ENCODE measurements at places on chromosomes 1 and 21.

DNA sequence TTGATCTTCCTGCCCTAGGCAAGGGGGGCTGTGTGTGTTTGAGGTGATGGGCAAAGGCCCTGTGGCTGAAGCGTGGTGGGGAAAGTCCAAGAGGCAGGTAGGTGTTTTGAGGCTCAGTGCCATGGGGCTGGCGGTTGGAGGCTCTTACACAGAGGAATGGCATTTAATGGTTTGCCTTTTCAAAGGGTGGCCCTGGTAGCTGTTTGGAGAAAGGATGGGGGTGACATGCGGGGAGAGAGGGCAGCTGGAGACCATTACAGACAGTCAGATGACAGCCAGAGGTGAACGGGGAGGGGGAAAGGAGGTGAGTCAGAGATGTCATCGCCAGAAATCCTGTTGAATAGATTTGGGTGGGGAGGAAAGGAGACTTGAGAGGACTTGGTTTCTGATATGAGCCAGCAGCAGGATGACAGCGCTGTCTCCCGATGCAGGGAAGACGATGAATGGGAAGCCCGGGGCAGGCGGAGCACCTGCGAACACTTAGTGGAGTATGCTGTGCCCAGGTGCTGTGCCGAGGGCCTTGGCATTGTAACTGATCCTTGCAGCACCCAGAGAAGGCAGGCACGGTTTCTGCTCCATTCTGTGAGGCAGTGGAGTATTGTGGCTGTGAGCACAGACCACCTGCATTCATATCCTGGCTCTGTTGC lies 56.3 kb downstream of the MAN1C1 start:
- DNase-seq = no peak

- DNase-seq = no peak
These were observed 5.7 kb downstream of the TNNT2 start for GRCh38 chr1:201371792-201372191.

- DNase-seq = no peak
These were observed 455.1 kb downstream of the SMYD3 start for GRCh38 chr1:246051909-246052518.

GRCh38 chr21:18614303-18614702 lies 210.7 kb upstream of the TMPRSS15 start:
- no peak for DNase-seq

DNA sequence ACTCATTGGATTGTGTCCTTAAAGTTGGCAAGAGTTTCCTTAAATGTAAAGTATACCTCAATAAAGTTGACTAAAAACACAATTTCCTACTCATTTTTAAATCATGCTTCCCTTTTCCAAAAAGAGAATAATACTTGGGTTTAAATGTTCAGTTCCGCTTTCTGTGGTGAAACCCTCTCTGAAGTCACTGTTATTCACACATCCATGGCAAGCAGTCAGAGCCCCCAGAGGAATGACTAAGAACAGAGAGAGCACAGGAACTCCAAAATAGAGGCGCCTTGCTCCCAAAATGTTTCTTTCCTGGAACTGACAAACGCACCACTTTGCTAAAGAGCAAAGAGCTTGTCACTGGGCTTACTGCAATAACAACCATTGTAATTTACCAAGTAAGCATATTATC lies 142.5 kb downstream of the TIAM1 start:
- no peak for DNase-seq

GRCh38 chr1:197844651-197845050 lies 57.8 kb upstream of the C1orf53 start:
- no peak for DNase-seq

- DNase-seq = no peak
These were observed 38.9 kb downstream of the DMAP1 start for GRCh38 chr1:44251989-44252671.

DNA sequence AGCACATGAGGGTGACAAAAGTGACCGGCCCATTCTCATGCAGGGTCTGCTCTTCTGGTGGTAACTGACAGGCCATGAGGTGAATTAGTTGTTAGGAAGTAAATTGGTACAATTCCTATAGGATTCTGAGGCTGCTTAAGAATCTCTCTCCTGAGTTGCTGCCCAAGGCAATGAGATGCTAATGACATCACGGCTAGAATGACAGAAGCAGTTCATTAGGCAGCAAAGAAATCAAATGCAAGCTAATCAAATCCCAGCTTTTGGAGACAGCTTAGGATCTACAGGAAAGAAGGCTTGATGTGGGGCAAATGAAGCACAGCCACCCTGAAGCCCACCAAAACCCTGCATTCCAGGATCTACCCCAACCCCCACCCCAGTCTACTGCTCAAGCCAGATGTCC lies 265.2 kb downstream of the ASTN1 start:
- DNase-seq = no peak

DNA sequence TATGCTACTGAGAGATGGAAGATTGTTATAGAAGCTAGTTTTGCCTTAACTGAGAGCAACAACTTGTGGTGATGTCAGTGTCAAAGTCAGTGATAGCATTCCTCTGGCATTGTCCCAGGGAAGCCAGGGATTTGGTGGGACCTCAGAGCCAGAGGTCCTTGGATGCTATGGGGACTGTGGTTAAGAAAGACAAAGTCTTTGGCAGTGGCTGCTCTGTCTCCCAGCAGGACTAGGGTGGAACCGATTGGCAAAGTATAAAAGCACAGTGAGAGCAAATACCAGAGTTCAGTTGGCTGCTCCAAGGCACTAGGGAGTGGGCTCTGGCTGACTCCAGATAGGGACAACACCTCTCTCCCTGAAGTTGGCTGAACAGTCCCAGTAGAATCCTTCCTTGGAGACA lies 104.8 kb downstream of the GDAP2 start:
- no peak for DNase-seq

- DNase-seq = no peak
These were observed 53.0 kb upstream of the DYNLT5 start for GRCh38 chr1:66699213-66699612.

GRCh38 chr1:2991753-2992495 lies 29.3 kb upstream of the ACTRT2 start:
- no peak for DNase-seq

GRCh38 chr1:167674156-167674555 lies 44.1 kb downstream of the RCSD1 start:
- no peak for DNase-seq

- no peak for DNase-seq
These were observed 373.8 kb downstream of the HHAT start for GRCh38 chr1:210702506-210702905.

DNA sequence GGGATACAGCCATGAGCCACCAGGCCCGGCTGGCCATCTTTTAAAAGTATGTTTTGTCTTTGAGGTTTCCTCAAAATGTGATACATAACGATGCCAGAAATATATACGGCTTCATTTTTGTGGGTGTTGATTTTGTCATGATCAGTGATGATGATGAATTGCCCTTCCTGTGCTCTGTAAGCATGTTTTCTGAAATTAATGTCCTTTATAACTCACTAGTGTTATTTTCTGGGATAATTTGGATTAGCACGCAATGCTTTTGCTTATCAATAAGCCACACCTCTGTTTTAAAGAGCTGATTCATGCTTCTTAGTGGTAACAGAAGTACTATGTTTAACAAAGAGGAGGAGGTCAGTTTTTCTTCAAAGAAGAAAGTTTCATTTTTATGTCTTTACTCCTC lies 25.6 kb downstream of the PHACTR4 start:
- DNase-seq = no peak
